ENCODE measurements at places on chromosomes 3 and 15.

GRCh38 chr3:123816673-123817207 is 67.4 kb downstream of the MYLK start:
- no peak for DNase-seq

DNA sequence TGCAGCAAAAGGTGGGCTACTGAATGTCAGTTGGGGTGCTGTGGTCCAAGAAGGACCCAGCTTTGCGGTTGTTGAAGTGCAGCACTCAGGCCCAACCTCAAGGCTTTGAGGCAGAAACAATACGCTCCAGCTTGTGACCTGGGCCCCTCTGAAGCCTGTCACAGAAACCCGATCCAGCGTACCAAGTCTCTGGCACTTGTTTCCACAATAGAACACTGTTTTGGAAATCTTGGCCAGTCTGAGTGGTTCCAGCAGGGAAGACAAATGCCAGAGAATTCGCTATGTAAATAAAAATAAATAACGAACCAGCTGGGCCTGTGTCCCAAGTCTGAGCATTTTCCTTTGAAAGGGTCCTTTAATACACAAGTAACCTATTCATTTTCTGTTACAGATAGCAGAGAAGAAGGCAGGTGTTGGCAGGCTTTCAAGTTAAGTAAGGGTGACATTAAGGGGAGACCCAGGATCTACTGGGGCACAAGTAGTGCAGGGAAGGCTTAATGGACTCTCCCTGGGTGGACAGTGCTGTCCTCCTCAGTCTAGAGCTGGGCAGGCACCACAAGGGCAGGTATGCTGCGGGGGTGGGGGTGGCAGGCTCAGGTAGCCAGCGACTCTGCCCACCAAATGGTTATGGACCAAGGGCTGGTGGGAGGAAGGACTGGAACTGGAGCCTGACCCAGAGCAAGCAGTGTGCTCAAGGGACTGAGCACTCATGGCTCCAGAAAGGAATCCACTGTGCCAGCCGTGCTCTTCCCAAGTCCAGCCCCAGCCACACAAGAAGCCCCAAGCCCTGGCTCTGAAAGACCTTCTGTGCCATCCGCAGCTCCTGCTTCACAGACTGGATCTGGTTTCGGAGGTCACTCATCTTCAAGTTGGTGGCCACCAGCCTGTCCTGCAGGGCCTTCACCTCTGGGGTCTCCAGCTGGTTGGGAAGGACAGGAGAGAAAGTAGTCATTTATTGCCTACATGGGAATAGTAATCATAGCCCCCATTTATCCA is 26.3 kb downstream of the CCDC13 start:
- no peak for DNase-seq

DNA sequence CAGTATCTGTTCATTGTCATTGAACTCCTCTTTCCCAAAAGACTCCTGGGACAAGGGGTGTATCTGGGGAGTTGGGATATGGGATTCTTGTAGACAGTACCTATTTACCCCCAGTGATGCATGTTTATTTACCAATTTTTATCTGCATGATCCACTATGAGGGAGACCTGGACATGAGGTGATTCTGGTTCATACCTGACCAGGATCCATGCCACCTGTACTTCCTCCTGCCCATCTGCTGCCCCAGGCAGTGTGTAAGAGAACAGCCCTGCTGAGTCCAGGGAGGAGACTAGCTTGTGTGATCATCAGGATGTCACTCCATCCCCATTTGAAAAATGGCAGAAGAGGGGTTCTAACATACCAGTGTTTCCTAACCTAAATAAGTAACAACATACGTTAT is 3.1 kb upstream of the TPRG1 start:
- DNase-seq: no peak

GRCh38 chr3:197811343-197811742 is 20.3 kb downstream of the LRCH3 start:
- DNase-seq: no peak

GRCh38 chr3:127307112-127307835 is 19.4 kb upstream of the PRR20G start:
- DNase-seq: peak; percentile 54

- DNase-seq: no peak
Measured at GRCh38 chr15:48062148-48062872, 58.5 kb upstream of the SLC24A5 start.

DNA sequence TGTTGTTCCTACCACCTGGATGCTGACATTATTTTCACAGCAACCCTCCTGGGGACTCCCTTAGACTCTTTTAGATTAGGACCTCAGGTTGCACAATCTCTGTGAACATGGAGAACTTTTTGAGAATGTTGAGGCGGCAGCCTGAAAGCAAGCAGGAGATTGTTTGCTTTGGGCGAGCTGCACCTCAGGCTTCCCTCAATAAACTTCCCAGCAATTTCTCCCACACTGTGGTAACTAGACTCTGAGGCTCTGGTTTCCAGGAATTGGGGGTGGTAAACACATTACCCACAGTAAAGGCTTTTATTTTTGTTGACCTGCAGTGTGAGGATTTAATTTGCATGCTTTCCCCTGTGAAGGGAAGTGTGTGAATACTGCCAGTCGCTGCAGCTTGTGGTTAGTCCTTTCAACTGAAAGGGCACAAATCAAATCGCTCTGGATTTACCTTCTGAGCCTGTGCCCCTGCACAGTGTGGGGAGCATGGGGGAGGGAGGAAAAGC is 35.2 kb upstream of the SIAH2 start:
- DNase-seq: no peak

- DNase-seq: no peak
Measured at GRCh38 chr3:197269024-197269423, 29.4 kb downstream of the DLG1 start.

DNA sequence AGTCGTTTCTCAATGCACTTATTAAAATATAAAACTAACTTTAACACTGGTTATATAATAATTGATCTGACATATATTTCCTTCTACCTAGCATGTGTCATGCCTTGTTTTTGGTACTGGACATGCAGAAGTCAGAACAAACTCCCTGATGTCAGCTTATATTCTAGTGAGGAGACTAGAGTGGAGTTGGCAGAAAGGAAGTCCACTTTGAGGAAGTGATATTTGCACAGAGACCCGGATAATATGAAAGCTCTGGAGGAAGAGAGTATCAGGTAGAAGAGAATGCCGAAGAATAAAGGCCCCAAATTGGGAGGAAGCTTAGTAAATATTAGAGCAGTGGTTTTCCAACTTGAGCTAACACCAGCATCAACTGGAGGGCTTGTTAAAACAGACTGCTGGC is 24.6 kb upstream of the ZNF280D start:
- no peak for DNase-seq

DNA sequence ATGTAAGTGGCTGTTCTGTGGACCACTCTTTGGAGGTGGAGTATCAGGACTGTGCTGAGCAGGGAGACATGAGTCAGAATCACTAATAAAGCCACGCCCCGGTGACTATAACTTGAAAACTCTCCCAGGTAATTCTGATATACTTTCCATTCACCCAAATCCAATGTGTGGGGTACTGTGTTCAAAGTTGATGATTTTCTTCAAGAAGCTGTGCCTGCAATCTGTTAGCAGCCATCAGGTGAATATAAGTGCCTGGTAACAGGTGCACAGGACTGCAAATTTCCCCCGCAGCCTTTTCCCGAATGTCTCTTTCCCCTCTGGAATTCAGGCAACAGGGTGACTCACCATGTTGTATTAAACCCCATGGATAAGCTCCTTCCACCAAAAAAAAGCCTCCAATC is 17.0 kb downstream of the MAGI1 start:
- DNase-seq: no peak

DNA sequence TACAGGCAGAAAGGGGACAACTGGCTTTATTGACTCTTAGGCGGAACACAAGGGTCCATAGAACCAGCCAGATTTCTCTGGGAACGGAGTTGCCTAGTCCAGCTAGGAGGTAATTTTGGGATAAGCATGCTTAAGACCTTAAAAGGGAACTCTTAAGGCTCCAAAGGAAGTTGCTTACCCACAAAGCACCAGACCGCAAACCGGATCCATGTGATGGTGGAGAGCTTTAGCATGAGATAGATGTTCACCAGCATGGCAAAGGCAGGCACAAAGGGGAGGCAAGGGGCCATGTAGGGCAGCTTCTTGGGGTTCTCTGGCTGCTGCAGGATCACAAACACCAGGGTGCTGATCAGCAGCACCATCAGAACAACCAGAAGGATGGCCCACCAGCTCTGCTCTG is 61.4 kb downstream of the CLDN11 start:
- no peak for DNase-seq

- DNase-seq: no peak
Measured at GRCh38 chr3:116135457-116136085, 309.7 kb downstream of the LSAMP start.

- no peak for DNase-seq
Measured at GRCh38 chr3:60131618-60132017, 1081.8 kb upstream of the CFAP20DC start.

GRCh38 chr15:99732751-99733267 is 428 bp downstream of the LYSMD4 start:
- no peak for DNase-seq

GRCh38 chr3:168878655-168879054 is 782.9 kb upstream of the GOLIM4 start:
- no peak for DNase-seq

DNA sequence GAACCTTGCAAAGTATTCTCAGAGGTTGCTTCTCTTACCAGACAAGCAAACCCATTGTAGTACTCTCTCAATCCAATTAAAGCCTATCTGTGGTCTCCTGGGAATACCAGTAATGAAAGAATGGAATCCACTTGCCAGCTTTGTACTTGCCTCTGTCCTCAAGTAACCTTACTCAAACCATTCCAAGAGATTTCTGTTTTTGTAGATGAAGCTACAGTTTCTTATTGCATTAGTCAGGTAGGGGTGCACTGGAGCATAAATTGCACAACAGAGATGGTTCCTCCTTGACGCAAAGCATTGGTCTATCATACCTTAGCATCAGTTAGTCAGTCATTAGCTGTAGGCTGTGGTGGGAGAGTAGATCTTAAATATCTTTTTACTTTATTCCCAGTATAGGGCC is 52.9 kb downstream of the BTLA start:
- DNase-seq: no peak

GRCh38 chr3:184582646-184583577 is 21.3 kb downstream of the EPHB3 start:
- no peak for DNase-seq

- no peak for DNase-seq
Measured at GRCh38 chr3:141877911-141878310, 1.5 kb downstream of the ATP1B3 start.

DNA sequence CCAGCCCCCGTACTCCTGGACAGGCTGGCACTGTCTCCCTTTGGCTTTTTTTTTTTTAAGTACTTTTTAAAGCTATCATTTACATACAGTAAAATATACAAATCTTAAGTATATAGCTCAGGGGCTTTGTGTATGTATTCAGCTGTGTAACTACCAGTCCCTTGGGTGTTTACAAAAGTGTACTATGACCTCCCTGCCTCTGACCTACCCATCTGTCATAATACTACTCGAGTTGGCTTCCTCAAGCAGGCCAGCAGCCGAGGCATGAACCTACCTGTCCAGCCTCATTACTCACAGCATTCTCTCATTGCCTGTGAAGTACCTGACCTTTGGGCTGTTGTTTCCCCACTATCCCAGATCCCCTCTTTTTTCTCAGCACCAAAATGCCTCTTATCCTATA is 33.2 kb downstream of the ABHD2 start:
- no peak for DNase-seq

- peak; percentile 64 for DNase-seq
Measured at GRCh38 chr15:77944002-77944867, 133.3 kb downstream of the TBC1D2B start.

DNA sequence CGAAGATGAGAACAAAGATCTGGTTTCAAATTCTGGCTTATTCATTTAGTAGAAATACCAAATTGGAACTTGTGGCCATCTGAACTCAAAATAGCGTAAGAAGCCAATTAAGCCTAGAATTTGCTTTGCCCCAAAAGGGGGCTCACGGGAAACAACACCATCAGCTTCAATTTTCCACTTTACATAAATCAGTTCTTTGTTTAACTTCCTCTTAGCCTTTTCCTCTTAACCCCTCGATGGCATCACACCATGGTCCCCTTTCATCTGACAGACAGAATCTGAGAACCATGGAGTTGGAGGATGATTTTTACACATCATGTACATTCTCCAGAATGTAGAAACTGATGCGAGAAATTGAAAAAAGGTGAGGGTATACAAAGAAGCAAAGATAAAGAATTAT is 207.0 kb downstream of the FOXP1 start:
- DNase-seq: no peak

DNA sequence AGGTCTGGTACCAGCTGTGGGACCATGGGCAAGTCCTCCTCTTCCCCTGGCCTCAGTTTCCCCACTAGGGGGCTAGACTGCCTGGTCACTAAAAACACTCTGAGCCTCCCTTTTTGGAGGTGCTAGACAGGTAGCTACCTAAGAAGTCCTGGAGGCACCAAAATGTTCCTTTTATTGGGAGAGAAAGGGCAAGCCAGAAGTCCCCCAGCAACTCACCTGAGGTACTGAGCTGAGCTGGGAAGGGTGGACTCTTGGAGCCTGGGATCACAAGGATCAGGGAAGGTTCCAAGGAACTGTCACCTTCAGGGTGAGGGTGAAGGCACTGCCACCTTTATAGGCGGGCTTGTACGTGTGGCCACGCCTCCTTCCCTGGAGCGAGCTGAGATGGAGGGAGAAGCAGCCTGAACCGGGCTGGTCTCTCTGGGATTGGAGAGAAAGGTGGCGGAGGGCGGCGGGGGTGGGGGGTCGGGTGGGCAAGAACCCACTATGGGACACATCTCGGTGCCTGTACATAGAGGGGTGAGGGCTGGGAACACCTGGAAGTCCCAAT is at the start of gene CYP1A1:
Gene CYP1A1 (minus strand): TSS at position 304 of the 550 bp plus-strand sequence. CDS start 2,431 bp downstream, outside the sequence.
- peak; percentile 51 for DNase-seq

- DNase-seq: no peak
Measured at GRCh38 chr3:9198261-9198660, 51.2 kb downstream of the SRGAP3 start.

DNA sequence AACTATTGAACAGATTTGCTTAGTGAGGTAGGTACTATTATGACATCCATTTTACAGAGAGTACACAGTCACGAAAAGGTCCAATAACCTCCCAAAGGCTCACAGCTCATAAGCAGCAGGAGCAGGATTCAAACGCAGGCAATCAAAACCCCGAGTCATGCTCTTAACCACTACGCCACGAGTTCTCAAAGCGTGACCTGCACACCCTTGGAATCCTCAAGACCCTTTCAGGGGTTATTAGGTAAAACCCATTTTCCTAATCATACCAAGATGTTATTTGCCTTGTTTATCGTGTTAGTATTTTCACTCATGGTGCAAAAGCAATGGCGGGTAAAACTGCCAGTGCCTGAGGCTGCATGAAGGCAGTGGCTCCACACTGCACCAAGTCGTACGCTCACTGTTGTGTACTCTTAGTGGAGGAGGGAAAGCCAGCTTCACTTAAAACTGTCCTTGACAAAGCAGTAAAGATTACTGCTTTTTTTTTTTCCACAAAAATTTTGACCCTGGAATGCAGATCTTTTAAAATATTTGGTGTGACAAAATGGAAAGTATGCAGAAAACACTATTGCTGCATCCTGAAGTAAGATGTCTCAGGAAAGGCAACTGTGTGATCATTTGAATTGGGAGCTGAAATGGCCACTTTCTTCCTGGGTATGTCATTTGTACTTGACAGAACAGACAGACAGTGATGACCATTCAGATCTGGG is 96.1 kb downstream of the IGF2BP2 start:
- DNase-seq: no peak

GRCh38 chr3:40754994-40755393 is 230.2 kb downstream of the ZNF621 start:
- DNase-seq: no peak

- peak; percentile 50 for DNase-seq
Measured at GRCh38 chr3:10594915-10595314, 89.5 kb upstream of the ATP2B2 start.

GRCh38 chr15:68815598-68815997 is 5.1 kb downstream of the ANP32A start:
- DNase-seq: no peak

GRCh38 chr3:31417486-31417885 is 115.2 kb upstream of the STT3B start:
- DNase-seq: no peak

Measured in GM13977 (cell line).